ENCODE measurements at places on chromosomes 6 and 20.

DNA sequence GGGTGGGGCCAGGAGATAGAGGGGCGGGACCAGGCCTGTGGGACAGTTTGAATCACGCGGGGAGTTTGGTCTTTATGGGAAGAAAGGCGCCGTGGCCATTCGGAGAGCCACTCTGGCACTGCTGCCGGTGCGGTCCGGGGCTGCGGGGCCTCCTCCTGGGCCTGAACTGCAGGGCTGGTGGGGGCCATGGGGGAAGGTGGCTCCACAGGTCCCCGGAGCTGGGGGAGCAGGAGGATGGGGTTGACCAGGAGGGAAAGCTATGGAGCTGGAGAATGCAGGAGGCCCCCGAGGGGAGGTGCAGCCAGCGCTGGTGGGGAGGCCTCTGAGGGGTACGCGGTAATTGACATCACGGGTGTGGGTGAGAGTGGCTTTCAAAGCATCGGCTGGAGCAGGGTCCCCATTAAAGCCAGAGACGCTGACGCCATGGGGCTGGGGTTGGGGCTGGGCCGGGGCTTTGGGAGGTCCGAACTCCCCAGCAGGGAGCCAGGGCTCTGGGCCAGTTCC lies 1.8 kb upstream of the BHLHE23 start:
- no peak for DNase-seq

- DNase-seq = peak; percentile 50
Observed at GRCh38 chr6:112879920-112880413, 532.8 kb downstream of the RFPL4B start.

- DNase-seq = no peak
Observed at GRCh38 chr6:134238960-134239795, 78.7 kb downstream of the SGK1 start.

DNA sequence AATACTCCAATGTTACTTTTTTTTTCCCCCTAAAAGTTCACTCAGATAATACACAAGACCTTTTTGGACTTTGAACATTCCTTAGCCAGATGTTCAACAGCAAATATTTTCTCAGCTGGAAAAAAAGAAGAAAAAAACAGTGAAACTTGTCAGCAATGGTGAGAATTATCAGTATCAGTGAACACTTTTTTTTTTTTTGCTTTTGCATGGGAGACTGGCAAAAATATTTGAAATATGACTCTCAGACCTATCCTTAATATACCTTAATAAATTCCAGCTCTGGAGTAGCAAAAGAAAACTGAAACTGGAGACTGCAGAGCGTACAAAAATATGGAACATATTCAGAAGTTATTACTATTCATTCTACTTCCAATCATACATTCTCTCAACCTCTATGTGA lies 92.3 kb downstream of the RFPL4B start:
- no peak for DNase-seq

- no peak for DNase-seq
Observed at GRCh38 chr6:21053612-21054011, 519.4 kb downstream of the CDKAL1 start.

GRCh38 chr20:19913349-19913748 lies 103.8 kb upstream of the NAA20 start:
- no peak for DNase-seq

GRCh38 chr20:46214824-46215488 lies 93.3 kb downstream of the CDH22 start:
- DNase-seq = no peak

- DNase-seq = no peak
Observed at GRCh38 chr6:134676307-134677281, 273.3 kb downstream of the ALDH8A1 start.

- no peak for DNase-seq
Observed at GRCh38 chr20:48769069-48769983, 58.5 kb downstream of the PREX1 start.

DNA sequence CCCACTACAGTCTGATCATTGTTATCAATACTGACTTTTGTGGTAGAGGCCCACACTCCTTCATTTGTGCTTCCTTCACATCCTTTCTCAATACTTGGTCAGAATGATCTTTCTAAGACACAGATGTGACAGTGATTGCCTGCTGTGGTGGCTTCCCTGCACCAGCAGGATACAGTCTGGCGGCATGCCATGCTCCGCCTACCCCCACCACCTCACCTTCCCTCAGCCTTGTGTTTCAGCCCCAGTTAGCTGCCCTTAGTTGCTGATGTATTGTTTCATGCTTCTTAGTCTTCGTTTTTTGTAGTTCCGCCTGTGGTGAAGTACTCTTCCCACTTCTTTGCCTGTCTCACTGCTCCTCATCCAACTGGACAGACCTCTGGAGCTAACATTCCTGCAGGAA lies 10.9 kb downstream of the LRRC1 start:
- DNase-seq = no peak

- DNase-seq = no peak
Observed at GRCh38 chr6:71879016-71879415, 7.3 kb upstream of the RIMS1 start.

DNA sequence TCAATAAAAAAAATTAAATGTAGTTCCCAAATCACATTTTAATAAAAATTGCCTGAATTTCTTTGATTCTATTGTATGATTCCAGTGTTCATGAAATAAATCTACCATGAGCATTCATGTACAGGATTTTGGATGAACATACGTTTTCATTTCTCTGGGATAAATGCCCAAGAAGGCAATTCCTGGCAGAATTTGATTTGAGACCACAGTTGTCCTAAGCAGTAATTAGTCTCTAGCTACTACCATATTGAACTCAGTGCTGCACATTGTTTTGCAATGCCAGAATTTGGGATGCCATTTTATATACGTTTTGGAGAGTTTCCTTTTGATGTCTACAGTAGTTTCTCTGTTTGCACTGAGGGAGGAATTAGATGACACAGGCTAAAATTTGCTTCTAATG lies 265.3 kb upstream of the HS3ST5 start:
- no peak for DNase-seq

- DNase-seq = no peak
Observed at GRCh38 chr6:56865081-56865875, 89.6 kb upstream of the BEND6 start.

- DNase-seq = no peak
Observed at GRCh38 chr20:25050501-25051350, 7.2 kb downstream of the ACSS1 start.

- no peak for DNase-seq
Observed at GRCh38 chr20:10551732-10552724, 116.9 kb downstream of the SLX4IP start.

DNA sequence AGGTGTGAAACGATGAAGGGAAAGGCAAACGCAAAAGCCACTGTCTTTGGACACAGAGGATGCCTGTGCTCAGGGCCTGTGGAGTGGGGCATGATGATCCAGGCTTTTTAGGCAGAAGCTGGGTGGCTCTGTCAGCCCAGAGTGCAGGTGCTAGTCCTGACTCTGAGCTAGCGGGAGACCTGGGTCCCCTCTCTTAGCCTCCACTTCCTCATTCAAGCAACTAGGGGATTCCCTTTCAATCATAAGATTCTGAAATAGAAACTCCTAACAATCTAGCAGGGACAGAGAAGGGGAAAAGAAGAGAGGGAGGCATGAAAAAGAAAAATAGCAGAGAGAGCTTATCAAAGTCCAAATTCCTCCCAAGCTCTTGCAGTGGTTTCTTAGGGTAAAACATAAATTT lies 7.6 kb upstream of the HIVEP2 start:
- DNase-seq = no peak

DNA sequence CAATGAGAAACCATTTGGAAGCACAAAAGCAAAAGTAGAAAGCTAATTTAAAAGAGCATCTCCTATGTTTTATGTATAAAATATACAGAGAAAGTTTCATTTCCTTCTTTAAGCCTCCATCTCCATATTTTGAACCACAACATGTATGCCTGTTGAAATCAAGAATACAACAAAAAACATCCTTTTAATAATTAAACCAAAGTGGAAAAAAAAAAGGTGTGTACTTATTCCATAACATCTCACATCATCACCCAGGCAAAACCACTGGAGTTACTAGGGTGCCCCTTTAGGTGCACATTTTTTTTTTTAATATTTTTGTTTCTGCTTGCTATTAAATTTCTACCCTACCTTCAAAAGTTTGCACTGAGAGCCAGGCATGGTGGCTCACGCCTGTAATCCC lies 43.0 kb downstream of the EDN1 start:
- no peak for DNase-seq

- no peak for DNase-seq
Observed at GRCh38 chr20:57947421-57948179, 237.8 kb upstream of the PMEPA1 start.

DNA sequence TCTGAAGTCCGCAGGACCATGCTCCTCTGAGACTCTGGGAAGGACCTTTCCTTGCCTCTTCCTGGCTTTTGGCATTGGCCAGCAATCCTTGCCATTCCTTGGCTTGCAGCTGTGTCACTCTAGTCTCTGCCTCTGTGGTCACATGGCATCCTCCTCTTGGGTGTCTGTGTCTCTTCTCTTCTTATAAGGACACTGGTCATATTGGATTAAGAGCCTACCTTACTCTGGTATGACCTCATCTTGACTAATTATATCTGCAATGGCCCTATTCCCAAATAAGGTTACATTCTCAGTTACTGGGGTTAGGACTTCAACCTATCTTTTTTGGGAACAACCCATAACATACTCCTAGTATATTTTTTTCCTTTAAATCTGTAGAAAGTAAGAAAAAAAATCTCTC lies 49.9 kb upstream of the GTSF1L start:
- DNase-seq = no peak

DNA sequence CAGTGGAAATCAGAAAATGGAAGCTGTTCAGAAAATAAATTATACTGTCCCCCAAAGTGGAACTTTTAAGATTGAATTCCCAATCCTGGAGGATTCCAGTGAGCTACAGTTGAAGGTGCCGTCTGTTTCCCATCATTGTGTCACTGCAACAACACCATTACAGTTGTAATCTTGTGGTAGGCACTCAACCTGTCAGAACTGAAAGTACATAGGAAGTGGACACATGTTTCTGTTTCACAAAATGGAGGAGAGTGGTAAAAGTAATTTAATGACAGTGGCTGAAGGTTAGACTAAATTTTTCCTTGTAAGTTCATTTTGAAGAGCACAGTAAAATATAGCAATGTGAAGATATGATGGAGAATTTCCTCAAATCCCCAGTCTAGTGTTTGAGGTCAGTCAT lies 70.0 kb downstream of the CD109 start:
- no peak for DNase-seq

DNA sequence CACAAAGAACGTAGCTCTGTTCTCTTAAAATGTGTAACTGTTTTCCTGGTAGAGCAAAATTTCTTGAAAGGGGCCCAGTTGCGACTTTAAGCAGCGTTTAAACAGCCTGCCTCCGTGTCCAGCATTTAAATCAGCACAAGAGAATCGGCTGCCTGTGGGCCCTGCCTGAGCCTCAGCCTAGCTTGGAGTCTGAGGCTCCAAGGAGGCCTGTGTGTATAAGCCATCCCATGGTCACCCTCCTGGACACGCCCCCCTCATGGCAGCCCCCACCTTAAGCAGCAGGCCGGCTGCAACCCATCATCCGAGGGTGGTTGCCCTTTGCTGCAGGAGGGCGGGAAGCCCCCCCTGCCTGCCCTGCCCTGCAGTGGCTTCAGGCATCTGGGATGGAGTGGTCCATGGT lies 18.9 kb downstream of the SDCBP2 start:
- DNase-seq = no peak

- no peak for DNase-seq
Observed at GRCh38 chr6:52591832-52592231, 15.0 kb upstream of the TRAM2 start.

GRCh38 chr20:44031001-44031574 lies 116.4 kb downstream of the TOX2 start:
- DNase-seq = no peak

- no peak for DNase-seq
Observed at GRCh38 chr6:135627092-135627715, 129.7 kb upstream of the AHI1 start.

Measured in prostate gland (tissue), 2 donors.